ENCODE measurements at places on chromosomes 4 and X. TPM values are rescaled to one million over a fixed set of nuclear protein-coding genes. Genes with fewer than 3 reads are reported as not detected.

Gene ADAM29
- not detected for total RNA-seq

Gene NAA11
- total RNA-seq, result not detected

- peaks cover 10% of the 10 kb centered on the region for H3K27me3 ChIP-seq
- no peaks in the 10 kb centered on the region for H3K36me3 ChIP-seq
- no peak overlapping the region for H3K4me3 ChIP-seq
Observed at GRCh38 chr4:76011700-76012387, 4.5 kb upstream of the CXCL9 start.

GRCh38 chr4:89298155-89298554, 9.4 kb downstream of the GPRIN3 start:
- peak overlapping the region; percentile 96 for H3K27ac ChIP-seq
- peak overlapping the region; percentile 60 for H3K4me3 ChIP-seq
- DNase-seq, result peak; percentile 54
- H3K27me3 ChIP-seq, result no peaks in the 10 kb centered on the region
- H3K4me1 ChIP-seq, result peaks cover 82% of the 10 kb centered on the region
- H3K36me3 ChIP-seq, result peaks cover 6% of the 10 kb centered on the region

Gene S100P
- 2.1 TPM for total RNA-seq

Gene EOLA2
- 27.7 TPM for total RNA-seq

DNA sequence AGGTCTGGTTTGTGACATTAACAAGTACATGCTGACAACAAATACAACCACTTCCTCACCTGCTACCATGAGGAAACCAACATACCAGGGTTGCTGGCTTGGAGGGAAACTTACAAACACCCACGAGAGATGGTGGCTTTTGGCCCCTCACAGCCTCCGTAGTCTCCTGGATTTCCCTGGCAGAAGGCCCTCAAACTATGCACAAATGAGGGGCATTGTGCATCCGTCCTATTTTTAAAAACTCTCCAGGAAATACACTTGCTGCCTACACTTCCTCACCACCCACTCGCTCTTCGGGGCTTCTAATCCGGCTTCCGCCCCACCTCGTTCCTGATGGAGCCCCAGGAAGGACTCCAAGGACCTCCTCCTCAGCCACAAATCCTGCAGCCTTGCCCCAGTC, 355.0 kb upstream of the GATB start:
- H3K27me3 ChIP-seq, result no peaks in the 10 kb centered on the region
- H3K4me1 ChIP-seq, result peaks cover 58% of the 10 kb centered on the region
- H3K27ac ChIP-seq, result peak overlapping the region; percentile 78
- peak; percentile 57 for DNase-seq
- peak overlapping the region; percentile 22 for H3K4me3 ChIP-seq
- peaks cover 7% of the 10 kb centered on the region for H3K36me3 ChIP-seq

Gene RBM46
- not detected for total RNA-seq

Gene CXCL3
- not detected for total RNA-seq

Gene CCKAR
- not detected for total RNA-seq

Data from activated CD4-positive, alpha-beta T cell treated with anti-CD3 and anti-CD28 coated beads for 36 hours (primary cell).